ENCODE measurements at places on chromosomes 16 and 17.

DNA sequence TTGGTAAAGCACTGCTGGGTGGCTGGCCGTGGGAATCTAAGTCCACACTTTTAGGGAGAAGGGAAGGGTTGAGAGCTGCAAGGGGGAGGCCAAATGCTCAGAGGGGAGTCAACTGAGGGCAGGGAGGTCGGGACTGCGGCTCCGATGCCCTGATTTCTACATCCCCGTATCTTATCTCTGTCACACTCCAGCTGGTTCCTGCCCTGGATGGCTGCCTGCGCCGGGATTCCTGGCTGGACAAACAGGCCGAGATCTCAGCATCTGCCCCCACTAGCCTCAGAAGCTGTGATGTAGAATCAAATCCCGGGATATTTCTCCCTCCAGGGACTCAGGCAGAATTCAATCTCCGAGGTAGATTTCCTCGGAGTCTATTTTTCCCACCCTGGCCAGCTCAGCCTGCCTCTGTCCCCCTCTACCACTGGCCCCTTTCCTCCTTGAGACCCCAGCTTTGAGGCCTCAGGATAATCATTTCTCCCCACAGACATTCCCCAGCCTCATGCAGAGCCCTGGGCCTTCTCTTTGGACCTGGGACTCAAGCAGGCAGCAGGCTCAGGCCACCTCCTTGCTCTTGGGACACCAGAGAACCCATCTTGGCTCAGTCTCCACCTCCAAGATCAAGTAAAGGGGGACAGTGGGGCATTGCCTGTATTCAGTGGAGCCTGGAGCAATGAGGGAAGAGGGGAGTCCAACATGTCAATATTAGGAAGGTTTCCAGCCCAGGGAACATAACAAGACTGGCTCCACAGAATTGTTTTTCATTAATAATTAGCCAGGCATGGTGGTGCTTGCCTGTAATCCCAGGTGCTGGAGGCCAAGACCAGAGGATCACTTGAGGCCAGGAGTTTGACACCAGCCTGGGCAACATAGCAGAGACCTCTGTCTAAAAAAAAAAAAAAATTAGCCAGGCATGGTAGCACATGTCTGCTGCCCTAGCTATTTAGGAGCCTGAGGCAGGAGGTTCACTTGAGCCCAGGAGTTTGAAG is 1.8 kb downstream of the SHBG start:
- no peak for DNase-seq

- no peak for DNase-seq
Measured at GRCh38 chr17:17024778-17025300, 17.4 kb upstream of the MPRIP start.

- no peak for DNase-seq
Measured at GRCh38 chr17:34825102-34825501, 136.2 kb downstream of the CCT6B start.

GRCh38 chr16:19885451-19886072 is 914 bp upstream of the GPRC5B start:
- DNase-seq: no peak

DNA sequence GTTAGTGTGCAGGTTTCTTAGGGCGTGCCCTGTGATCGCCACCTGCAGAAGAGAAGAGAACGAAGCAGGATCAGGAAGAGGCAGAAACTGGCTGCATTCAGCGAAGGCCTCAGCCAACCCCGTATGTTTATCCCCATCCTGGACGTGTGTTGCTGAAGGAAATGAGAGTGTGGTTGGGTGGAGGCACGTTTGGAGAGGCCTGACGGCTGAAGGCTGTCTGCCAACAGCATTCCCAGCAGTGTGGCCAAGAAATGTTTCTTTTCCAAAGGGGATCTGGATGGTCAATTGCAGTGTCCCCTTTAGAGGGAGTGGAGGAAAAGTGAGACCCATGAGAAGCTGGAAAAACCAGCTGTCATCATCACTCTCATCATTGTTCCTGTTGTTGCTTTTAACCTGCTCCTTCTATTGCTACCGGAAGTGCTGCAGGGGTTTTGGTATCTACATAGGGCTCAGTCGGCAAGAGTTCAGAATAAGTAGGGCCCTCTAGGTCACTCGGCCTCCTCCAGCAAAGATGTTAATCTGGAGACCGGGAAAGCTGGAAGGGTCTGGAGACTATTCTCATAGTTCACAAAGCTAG is 46.5 kb upstream of the SLC47A1 start:
- DNase-seq: no peak

GRCh38 chr17:1597861-1598342 is 30.7 kb downstream of the SLC43A2 start:
- DNase-seq: no peak

DNA sequence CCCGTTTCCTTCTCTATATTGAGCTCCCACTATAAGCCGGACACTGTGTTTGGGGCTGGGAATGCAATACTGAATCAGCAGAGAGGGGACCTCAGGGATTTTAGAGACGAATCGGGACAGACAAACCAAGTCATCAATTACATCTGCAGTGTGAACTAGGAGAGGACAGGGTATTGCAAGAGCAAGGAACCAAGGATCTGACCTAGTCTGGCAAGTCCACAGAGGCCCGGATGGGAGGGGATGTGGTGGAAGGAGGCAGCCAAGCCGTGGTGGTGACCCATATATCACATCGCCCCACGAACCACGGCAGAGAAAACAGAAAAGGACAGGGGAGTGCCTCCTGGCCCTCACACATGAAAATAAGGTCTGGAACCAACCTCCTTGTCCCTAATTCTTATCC is 28.1 kb upstream of the NXPH3 start:
- DNase-seq: no peak

- DNase-seq: no peak
Measured at GRCh38 chr17:82204831-82205719, 7.6 kb downstream of the CCDC57 start.

DNA sequence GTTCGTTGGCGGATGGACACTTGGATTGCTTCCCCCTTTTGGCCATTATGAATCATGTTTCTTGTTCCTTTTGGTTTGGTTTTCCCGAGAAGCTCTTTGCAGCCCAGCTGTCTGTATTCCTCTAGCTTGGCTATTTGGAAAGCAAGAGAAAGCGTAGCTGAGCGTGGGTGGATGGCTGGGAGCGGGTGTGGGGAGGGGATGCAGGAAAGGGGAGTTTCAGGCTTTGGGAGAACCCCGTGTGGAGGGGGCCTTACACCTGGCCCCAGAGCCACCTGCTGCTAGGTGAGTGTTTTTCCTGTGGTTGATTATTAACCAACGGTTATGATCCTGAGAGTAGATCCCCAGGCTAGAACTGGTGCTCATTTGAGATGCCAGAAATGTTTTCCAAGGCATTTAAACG is 103.7 kb downstream of the RAP1GAP2 start:
- no peak for DNase-seq

DNA sequence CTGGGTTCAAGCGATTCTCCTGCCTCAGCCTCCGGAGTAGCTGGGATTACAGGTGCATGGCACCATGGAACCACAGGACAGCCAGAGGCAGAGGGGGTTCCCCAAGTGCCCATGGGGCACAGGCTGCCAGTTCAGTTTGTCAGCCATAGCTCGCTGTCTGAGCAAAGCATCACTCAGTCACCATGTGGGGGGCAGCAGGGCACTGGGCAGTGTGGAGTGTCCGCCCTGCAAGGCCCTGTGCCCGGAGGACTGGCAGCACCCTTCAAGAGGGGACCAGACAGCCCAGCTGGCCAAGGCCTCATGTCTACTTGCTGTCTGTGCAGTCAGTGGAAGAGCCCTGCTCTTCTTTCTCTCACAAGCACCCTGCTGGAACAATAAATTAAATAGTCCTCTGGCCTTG is 6.4 kb downstream of the ALYREF start:
- DNase-seq: no peak

DNA sequence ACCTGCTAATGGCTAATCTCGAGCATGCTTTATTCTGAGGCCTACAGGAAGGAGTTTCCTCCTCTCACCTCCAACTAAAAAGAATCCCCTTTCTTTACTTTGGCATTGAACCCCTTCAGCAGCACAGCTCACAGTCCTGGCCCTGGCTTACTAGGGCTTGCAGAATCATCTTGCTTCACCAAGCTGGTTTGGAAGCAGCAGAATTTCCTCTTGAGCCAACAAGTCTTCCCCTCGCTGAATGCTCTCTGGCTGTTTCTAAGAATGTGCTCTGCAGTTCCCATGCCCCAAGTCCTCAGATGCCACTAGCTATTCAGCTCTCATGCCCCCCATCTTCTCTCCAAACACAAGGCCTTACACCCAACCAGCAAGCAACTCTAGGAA is 271.2 kb downstream of the NTN1 start:
- DNase-seq: no peak

GRCh38 chr16:49542946-49543630 is 169.5 kb downstream of the C16orf78 start:
- no peak for DNase-seq

GRCh38 chr16:84838383-84838948 is 18.7 kb downstream of the CRISPLD2 start:
- DNase-seq: no peak

- peak; percentile 37 for DNase-seq
Measured at GRCh38 chr17:50630524-50631194, 4.0 kb upstream of the ABCC3 start.

- DNase-seq: no peak
Measured at GRCh38 chr17:44693609-44694008, 4.0 kb upstream of the CCDC43 start.

DNA sequence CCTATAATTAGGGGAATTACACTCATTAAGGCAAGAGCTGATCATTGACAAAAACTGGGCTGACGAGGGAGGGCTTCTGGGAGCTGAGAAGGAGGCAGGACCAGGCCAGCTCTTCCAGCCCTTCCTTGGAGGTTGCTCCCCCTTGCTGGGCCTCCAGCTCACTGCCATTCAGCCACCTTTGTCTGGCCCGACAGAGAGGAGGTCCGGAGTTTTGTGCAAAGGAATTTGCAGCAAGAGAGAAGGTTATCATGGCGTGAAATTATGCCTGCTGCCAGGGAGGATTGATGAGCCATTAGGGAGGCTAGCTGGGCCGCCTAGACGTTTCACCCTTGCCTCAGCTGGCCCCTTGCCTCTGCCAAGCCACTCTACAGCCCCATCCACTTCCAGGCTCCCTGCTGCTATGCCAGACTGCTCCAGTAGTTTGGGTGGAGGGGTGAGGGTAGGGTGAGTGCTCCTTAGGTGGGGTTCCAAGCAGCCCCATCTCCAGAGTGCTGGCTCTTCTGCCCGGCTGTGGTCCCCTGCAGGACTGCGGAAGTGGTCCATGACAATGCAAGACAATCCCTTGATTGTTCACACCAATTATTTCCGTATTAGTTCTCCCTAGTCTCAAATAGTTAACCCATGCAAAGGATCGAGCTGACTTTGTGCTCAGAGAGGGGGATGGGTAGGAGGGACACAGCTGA is 17.1 kb upstream of the PHF12 start:
- DNase-seq: no peak

DNA sequence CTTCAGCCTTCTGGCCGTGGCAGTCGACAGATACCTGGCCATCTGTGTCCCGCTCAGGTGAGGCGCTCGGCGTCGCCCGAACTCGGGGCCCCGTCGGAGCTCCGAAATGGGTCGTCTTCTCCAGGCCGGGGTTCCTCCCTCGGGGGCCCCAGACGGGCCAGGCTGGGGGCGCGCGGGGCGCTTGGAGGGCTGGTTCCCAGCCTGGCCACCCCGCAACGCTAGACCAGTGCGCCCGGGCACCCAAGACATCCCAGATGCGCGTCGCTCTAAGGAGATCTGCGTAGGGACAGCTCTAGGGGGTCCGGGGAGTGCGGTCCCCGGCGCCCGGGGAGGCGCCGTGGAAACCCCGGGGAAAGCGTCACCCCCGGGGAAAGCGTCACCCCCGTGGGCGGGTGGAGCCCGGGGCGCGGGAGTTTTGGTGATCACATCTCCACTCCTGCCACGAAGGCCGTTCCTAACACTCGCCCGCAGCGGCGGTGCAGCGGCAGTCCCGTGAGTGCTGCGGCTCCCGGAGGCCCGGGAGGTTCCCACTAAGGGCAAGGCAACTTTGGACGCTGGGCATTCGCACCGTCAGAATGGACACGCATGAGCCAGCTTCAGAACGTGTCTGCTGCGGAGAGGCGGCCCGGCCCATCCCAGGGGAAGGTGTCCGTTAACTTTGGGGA is 729 bp downstream of the ADORA2B start:
- no peak for DNase-seq

DNA sequence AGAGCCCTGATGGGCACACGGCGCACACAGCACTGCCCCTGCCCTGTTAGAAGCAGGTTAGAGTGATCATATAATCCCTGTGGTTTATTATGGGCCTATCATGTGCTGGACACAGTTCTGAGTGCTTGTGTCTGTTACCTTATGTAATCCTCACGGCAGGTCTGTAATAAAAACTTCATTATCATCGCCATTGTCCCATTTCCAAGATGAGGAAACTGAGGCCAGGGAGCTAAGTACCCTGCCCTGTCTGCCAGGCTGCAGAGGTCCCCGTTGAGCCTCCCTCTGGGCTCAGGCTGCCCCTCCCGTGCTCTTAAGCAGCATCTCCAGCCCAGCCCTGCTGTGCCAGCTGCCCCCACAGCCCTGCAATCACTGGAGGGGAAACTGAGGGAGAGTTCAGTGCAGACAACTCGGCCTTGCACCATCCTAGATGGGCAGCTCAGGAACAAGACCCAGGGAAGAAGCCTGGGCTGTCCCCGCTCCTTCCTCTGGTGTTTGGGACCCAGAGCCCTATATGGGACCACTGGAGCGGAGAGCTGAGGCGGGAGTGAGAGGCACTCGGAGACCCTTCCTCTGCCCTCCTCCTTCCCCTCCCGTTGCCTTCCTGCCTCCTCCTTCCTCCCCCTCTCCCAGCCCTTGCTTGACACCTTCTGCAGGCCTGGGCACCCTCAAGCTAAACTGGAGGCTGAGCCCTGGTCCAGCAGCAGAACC is 42.0 kb downstream of the WNT3 start:
- no peak for DNase-seq

DNA sequence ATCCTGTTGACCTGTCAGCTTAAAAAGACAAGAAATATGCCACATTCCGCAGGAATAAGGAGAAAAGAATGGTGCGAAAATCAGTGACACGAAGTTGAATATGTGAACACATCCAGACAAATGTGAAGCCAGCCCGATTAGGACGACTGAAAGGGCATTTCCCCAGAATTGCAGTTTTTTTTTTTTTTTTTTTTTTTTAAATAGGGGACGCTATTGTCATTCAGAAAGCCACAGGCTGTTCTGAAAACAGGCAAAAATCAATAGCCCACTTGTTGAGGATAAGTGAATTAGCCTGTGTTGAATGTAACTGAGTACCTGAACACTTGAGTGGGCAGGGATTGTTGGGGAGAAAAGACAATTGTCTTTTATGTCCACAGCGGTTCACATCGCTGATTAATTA is 507.1 kb downstream of the WWOX start:
- DNase-seq: no peak

GRCh38 chr17:2338315-2338657 is 985 bp downstream of the SGSM2 start:
- DNase-seq: no peak
